ENCODE measurements at places on chromosomes 16 and 17.

DNA sequence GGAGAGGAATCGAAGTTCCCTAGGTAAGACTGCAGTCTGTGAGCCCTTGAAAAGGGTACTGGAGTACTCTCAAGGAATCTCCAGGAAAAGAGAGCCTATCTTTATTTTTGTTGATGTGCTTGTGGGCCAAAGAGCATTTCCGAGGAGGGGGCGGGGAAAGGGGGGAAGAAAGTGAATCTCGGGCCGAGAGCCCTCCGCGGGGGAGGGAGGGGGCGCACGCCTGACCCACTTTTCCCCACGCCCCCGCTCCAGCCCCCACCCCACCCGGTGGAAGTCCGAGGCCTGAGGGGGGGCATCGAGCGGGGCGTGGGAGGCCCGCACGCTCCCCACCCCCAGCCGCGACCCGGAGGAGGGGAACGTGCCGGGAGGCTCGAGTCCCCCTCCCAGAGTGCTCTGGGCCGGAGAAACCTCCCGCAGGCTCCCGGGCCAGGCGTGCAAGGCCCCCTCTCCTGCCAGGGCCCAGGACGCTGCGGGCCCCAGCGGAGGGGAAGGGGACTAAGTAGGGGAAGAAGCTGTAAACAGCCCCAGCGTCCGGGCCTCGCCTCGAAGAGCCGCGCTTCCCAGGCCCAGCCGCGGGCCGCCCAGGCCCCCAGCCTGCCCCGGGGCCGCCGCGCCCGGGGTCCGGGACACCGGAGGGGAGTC lies 444 bp downstream of the HELZ start:
- DNase-seq, result peak; percentile 54

- no peak for DNase-seq
These were observed 3.6 kb downstream of the GAA start for GRCh38 chr17:80104956-80105375.

- peak; percentile 61 for DNase-seq
These were observed 29.9 kb upstream of the GINS2 start for GRCh38 chr16:85718682-85719081.

DNA sequence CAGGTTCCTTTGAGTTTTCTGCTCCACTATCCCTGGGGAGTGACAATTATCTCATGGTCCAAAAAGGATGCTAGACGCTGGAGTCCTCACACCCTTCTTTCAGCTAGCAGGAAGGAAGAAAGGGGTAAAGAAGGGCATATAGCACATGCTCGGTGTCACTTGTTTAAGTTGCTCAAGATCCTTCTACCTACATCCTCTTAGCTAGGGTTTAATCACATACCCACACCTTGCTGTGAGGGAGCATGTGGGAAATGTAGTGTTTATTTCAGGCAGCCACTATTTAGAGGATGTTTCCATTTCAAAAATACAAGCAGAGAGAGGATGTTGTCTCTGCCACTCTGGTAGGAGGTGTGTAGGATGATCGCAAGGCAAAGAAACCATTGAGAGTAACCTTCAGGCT lies 4.5 kb downstream of the PRKCB start:
- DNase-seq, result no peak

- peak; percentile 95 for DNase-seq
These were observed 15.8 kb downstream of the ZNF213 start for GRCh38 chr16:3150346-3151218.

All from HEK293T (cell line).